ENCODE measurements at places on chromosomes 13 and 19.
A peak's percentile ranks its signal among the peaks of the same experiment; 100 is the strongest.

GRCh38 chr19:30911491-30911890 is 437.7 kb downstream of the TSHZ3 start:
- H3K36me3 ChIP-seq, result no peaks in the 10 kb centered on the region
- no peaks in the 10 kb centered on the region for H3K4me1 ChIP-seq
- DNase-seq, result no peak
- H3K27me3 ChIP-seq, result no peaks in the 10 kb centered on the region
- no peak overlapping the region for H3K27ac ChIP-seq

DNA sequence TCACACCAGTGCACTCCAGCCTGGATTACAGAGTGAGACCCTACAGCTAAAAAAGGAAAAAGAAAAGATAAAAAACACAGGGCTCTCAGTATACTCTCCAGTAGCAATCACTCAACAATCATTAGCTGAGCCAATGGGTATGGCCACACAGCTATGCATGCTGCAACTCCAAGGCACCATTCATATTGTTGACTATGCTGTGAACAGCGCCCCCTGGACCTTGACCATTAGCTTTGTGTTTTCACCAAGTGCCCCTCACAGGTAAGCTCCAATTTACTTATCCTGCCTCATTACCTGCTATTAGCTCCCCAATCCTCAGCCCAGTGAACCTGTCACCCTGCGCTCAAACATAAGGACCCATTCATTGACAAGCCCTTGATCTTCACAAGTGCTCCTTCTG is 35.8 kb downstream of the ZIC5 start:
- H3K4me3 ChIP-seq, result no peak overlapping the region
- no peak overlapping the region for H3K27ac ChIP-seq
- no peaks in the 10 kb centered on the region for H3K36me3 ChIP-seq
- no peaks in the 10 kb centered on the region for H3K27me3 ChIP-seq
- DNase-seq, result no peak
- H3K4me1 ChIP-seq, result no peaks in the 10 kb centered on the region

GRCh38 chr19:58118979-58119733 is 21.1 kb upstream of the ZSCAN18 start:
- H3K27ac ChIP-seq, result no peak overlapping the region
- no peak for DNase-seq
- H3K36me3 ChIP-seq, result no peaks in the 10 kb centered on the region
- no peaks in the 10 kb centered on the region for H3K4me1 ChIP-seq
- H3K4me3 ChIP-seq, result no peak overlapping the region
- no peaks in the 10 kb centered on the region for H3K27me3 ChIP-seq

GRCh38 chr13:52164989-52165388 is 5.6 kb upstream of the NEK3 start:
- DNase-seq, result no peak

- no peaks in the 10 kb centered on the region for H3K4me1 ChIP-seq
- DNase-seq, result no peak
- no peaks in the 10 kb centered on the region for H3K27me3 ChIP-seq
- no peak overlapping the region for H3K27ac ChIP-seq
- no peak overlapping the region for H3K4me3 ChIP-seq
Measured at GRCh38 chr13:107296804-107297203, 728.9 kb upstream of the ARGLU1 start.

- no peak overlapping the region for H3K4me3 ChIP-seq
- no peak for DNase-seq
- no peak overlapping the region for H3K27ac ChIP-seq
- H3K36me3 ChIP-seq, result no peaks in the 10 kb centered on the region
- H3K4me1 ChIP-seq, result no peaks in the 10 kb centered on the region
Measured at GRCh38 chr19:30373593-30373992, 1.4 kb downstream of the ZNF536 start.

GRCh38 chr19:10402441-10403038 is 802 bp downstream of the CDC37 start:
- H3K4me3 ChIP-seq, result peak overlapping the region; percentile 79
- peak overlapping the region; percentile 94 for H3K27ac ChIP-seq
- no peaks in the 10 kb centered on the region for H3K27me3 ChIP-seq

GRCh38 chr19:46622118-46622446 is 2.8 kb downstream of the PTGIR start:
- H3K27ac ChIP-seq, result no peak overlapping the region
- H3K27me3 ChIP-seq, result no peaks in the 10 kb centered on the region
- no peak overlapping the region for H3K4me3 ChIP-seq
- no peaks in the 10 kb centered on the region for H3K36me3 ChIP-seq
- no peaks in the 10 kb centered on the region for H3K4me1 ChIP-seq

GRCh38 chr19:5563935-5564612 is 3.7 kb downstream of the TINCR start:
- DNase-seq, result no peak
- H3K4me3 ChIP-seq, result no peak overlapping the region
- H3K27me3 ChIP-seq, result peaks cover 8% of the 10 kb centered on the region
- H3K36me3 ChIP-seq, result no peaks in the 10 kb centered on the region

Data from Panc1 (cell line).